NCI-H1092 treated with DMSO at 0.1 percent for 48 hours (cell line): ENCODE measurements at places on chromosomes 1 and 21.

DNA sequence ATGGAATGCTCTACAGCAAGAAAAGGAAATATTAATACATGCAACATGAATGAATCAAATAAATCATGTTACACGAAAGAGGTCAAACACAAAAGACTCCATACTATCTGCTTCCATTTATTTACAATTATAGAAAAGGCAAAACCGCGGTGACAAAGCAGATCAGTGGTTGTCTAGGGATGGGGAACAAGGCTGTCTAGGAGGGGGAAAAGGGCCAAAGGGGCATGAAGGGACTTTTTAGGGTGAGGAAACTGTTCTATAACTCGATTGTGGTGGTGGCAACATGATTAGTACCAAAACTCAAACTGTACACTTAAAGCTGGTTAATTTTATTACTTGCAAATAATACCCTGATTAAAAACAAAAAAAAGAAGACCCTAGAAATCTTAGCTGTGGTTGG, 20.6 kb downstream of the CAPZB start:
- DNase-seq: no peak

- no peak for DNase-seq
Observed at GRCh38 chr1:76428028-76428427, 353.5 kb downstream of the ST6GALNAC3 start.

DNA sequence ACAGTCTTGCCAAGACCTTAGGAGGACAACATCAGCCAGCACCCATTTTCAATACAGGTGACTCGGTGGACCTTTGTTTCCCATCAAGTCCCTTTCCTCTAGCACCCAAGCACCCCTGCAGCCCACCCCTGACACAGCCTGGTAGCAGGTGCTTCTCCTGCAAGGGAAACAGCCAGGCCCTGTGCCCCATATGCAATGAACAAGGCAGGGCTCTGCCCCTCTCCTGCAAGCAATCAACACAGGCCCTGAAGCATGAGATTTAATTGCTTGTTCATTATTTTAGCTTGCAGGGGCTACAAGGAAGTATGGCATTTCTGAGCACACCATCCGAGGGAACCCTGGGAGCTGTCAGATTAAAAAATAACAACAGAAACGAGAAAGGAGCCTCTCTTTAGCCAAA, 35.4 kb downstream of the TCP10L start:
- DNase-seq: no peak

GRCh38 chr1:53281133-53281532, 42.8 kb upstream of the MAGOH start:
- no peak for DNase-seq

- no peak for DNase-seq
Observed at GRCh38 chr1:183607322-183607980, 17.2 kb upstream of the NCF2 start.

- no peak for DNase-seq
Observed at GRCh38 chr1:108670131-108670773, 9.4 kb upstream of the HENMT1 start.

- no peak for DNase-seq
Observed at GRCh38 chr21:40316104-40316503, 448.9 kb downstream of the PCP4 start.

DNA sequence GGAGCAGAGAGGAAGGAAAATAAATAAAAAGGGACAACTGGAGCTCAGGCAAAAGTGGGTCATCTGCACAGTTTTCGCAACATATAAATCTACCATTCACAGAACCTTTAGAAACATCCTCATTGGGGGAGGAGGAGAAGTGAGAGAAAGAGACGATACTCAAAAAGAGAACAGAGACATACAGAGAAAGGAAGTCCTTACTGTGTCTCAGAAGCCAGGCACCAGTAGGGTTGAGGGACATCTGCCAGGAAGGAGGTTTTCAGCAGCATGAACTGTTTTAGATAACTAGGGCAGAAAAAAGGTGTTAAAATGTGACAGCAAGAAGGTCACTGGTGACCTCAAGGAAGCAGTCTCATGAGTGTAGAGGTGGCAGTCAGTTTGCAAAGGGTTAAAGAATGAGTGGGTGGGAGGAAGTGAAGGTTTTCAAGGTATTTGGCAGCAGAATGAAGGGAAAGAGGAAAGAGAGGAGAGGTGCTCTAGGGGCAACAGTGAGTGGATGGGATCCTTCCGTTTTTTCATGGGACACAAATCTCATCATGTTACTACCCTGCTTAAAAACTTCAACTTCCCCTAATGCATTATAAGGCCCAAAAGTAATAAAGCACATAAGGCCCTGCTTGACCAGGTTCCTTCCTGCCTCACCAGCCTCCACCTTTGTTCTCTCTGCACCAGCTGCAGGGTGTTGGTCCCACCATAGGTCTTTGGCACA, 9.5 kb downstream of the JAK1 start:
- DNase-seq: no peak

GRCh38 chr1:206466840-206467649, 3.2 kb upstream of the IKBKE start:
- no peak for DNase-seq
